ENCODE measurements at places on chromosomes 2 and 18.

DNA sequence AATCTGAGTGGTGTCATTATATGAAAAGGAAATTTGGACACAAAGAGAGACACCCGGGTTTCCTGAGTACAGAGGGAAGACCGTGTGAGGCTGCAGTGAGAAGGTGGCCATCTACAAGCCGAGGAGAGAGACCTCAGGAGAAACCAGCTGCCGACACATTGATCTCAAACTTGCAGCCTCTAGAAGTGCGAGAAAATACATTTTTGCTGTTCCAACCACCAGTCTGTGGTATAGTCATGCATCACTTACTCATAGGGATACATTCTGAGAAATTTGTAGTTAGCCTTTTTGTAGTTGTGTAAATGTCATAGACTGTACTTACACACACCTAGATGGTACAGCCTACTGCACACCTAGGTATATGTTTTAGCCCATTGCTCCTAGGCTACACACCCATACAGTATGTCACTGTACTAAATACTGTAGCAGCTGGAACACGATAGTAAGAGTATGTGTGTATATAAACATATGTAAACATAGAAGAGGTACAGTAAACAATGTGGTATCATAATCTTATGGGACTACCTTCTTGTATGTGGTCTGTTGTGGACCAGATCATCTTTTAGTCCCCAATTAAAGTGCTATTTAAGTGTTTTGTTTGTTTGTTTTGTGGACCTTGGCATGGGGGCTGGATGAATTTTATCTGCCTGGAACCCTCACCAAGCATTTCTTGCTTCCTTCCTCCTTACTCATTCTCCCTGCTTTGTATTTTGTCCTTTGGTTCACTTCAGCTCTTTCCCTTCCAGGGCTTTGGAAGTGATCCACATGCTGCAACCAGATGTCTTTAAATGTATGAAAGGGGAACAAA is 38.3 kb upstream of the SESTD1 start:
- no peak for DNase-seq

- DNase-seq: no peak
These were observed 5.3 kb downstream of the LHCGR start for GRCh38 chr2:48750128-48750739.

GRCh38 chr2:172658945-172659344 is 76.7 kb upstream of the RAPGEF4 start:
- no peak for DNase-seq

- no peak for DNase-seq
These were observed 803 bp upstream of the DES start for GRCh38 chr2:219417374-219417773.

Data from AML-193 (cell line).